ENCODE measurements at places on chromosomes 4 and X.

- no peak for DNase-seq
Observed at GRCh38 chrX:73834219-73834618, 271.2 kb downstream of the CHIC1 start.

- DNase-seq: no peak
Observed at GRCh38 chr4:182015014-182015413, 228.2 kb upstream of the TENM3 start.

DNA sequence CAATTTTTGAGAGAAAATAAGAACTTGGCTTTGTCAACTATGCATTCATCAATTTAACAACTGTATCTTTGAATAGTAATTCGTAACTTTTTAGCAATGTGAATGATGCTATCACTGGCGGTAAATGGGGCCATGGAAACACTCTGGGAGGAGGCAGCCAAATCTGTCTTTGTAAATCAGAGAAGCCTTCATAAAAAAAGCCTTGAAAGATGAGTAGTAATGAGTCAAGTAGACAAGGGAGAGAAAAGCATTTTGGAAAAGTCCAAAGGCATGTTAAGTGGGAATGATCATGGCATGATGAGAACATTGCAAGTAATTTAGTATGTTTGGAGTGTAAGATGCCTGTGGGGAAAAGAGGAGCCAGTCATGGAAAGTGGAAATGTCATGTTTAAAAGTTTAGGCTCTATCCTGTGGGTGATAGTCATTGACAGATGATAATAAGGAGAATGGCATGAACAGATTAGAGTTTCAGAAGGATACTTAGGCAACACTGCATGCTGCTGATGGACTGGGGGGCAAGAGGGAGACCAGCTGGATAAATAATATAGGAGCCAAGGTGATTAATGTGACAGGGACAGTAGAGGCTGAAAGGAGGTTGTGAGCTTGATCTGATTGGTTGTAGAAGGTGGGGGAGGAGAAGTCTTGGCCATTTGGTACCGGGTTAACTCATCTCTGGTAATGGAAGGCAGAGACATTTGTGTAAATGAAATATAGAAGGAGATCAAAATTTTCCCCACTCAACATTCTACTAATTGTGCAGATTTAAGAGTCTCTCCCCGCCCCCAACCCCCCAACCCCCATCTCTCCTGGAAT is 16.3 kb downstream of the SPRY1 start:
- DNase-seq: no peak

DNA sequence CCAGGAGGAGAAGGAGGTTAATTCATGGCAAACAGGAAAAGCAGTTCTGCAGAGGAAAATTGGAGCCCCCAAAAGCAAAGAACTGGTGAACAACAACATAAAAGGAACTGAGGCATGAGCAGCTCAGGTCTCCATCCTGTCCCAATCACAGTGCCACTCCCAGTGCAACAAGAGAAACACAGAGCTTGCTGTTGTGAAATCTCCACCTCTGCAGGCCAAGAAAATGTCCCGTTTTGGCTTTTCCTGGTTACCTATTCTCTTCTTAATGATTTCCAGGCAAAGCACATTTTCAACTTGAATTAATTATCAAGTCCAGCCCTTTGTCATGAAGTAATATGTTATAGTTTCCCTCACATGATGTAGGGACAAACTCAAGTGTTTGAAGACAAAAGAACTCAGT is 778 bp downstream of the C1QTNF7 start:
- DNase-seq: no peak

DNA sequence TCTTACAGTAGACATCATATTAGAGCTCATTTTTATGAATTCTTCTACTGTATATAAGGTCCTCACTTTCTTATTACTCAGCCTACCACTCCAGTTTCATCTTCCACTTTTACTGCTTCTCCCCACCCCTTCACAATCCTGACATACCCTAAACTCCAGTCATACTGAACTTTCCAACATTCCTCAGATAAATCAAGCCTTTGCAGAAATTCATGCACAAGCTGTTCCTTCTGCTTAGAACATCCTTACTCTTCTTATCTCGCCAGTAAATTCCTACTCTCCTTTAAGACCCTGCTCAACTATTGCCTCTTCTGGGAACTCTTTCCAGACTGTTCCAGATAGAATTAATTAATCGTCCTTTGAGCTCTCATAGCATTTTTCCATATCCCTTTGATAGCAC is 24.8 kb downstream of the RTL9 start:
- no peak for DNase-seq

- DNase-seq: no peak
Observed at GRCh38 chrX:23483396-23483795, 148.7 kb downstream of the PTCHD1 start.

GRCh38 chr4:183996868-183997267 is 91.8 kb downstream of the STOX2 start:
- no peak for DNase-seq

DNA sequence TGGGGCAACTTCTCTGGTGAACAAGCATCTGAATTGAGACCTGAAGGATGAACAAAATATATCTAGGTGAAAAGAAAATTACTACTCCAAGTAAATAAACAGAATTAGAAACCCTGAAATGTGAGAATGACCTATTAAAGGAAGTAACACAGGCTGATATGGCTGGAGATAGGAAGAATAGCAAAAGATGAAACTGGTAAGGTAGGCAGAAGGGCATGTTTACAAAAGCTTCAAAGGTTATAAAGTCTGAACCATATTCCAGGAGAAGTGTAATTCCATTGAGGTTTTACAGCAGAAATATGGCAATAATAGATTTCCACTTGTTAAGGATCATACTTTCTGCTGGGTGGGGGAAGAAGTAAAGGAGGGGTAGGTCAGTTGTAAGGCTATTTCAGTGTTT is 452.0 kb downstream of the GBA3 start:
- no peak for DNase-seq

DNA sequence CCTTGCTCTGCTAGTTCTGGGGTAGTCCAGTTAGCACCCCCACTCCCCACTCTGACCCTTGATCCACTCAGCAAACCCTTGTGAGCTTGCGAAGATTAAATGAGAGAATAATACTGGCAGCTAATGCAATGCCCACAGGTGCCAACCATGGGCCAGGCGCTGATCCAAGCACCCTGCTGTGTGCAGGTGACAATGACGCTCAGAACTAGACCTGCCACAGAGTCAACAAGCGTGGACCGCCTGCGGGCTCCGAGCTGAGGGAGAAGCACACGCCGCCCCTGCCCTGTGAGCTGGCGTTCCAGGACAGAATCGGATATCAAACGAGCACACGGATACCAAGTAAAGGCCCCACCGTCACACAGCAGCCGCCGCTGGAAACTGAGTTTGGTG is 129.2 kb downstream of the FAM53A start:
- DNase-seq: no peak

DNA sequence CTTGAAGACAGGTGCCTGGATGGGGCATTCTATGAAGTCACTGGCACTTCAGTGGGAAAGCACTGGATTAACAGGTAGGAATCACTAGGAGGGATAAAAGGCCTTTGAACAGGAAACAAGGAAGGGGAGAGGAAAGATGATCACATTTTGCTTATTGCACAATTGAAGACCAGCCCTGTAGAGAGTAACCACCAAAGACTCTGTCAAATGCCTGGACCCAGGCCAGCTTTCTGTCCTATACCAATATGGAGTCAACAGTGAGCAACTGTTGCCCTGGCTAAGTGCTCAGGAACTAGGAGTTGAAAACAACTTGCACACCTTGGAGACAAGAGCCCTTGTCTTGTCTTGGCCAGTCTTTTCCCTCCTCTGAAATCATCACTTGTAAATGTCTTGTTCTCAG is 14.1 kb upstream of the RTL3 start:
- no peak for DNase-seq

DNA sequence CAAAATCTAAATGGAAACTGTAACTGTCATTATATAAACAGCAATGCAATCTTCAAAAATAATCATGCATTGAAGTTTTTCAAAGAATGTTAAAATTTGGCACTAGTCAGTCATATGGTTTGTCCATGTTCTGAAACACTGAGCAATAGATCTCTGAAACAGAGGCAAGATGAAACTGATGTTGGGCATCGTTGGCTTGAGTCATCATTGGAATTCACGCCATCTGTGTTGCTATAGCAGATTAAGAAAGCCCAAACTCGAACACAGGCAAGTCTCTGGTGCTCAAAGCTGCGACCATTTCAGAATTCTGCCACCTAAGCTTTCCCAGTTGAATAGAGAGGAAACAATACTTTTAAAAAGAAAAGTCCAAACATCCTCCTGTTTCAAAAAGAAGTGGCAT is 114.1 kb upstream of the PPARGC1A start:
- DNase-seq: no peak

DNA sequence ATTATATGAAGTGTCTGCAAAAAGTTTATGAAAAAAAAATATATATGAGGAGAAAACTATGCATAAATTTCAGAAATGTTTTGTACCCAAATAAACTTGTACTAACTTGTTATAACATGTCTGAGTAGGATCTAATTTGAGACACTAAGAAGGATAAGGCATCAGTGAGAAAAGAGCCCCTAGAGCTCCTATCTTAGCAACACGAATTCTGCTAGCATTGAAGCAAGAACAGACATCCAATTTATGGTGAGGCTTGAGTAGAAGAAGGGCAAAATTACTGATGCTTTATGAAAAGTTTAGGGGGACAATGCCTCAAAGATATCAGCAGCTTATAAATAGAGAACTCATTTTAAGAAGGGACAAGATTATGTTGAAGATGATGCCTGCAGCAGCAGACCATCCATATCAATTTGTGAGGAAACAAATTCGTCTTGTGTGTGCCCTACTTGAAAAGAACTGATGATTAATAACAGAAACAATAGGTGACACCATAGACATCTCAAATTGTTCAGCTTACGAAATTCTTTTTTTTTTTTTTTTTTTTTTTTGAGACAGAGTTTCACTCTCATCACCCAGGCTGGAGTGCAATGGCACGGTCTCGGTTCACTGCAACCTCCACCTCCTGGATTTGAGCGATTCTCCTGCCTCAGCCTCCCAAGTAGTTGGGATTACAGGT is 35.7 kb upstream of the ADAM29 start:
- DNase-seq: no peak

GRCh38 chr4:54840430-54840829 is 182.7 kb downstream of the KIT start:
- no peak for DNase-seq

GRCh38 chr4:87545052-87545451 is 15.9 kb upstream of the SPARCL1 start:
- DNase-seq: no peak

GRCh38 chr4:100168521-100168920 is 21.7 kb downstream of the DDIT4L start:
- DNase-seq: no peak

DNA sequence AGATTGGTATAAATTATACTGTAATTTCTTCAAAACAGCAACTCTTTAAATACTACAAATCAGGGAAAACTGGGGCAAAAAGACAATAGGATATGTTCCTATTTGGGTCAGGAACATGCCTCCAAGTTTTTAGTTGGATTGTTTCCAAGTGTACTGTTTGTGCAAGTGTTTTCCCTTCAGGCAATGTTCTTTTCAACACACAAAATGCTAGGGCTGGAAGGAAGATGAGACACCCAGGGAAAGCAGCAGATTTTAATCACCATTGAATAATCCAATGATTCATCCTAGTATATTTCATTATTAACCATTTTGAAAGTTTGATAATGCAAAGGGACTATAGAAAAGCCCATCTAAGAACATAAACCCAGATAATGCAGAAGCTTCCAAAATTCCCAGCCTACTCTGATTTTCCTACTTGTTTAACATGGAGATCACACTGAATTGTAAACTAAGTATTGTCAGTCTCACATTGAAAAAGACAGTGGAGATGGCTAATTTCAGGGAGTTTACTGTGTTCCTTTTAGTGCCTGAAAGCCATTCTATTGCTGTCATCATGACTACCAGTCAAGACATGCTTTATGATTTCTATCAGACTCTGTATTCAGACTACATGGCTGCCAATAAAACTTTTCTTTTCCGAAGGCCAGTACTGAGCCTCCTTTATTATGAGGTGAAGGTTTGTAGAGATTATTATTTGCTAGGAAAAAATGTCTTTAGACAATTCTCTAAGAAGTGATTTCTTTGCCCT is 38.6 kb downstream of the COL4A6 start:
- no peak for DNase-seq

GRCh38 chr4:43332052-43332425 is 439.5 kb downstream of the GRXCR1 start:
- no peak for DNase-seq

GRCh38 chr4:40502934-40503333 is 126.7 kb downstream of the RBM47 start:
- no peak for DNase-seq
